ENCODE measurements at places on chromosomes 6 and 20.
A peak's percentile ranks its signal among the peaks of the same experiment; 100 is the strongest.

- DNase-seq: no peak
These were observed 133.6 kb downstream of the SYNE1 start for GRCh38 chr6:152503546-152503945.

- no peak for DNase-seq
These were observed 14.5 kb downstream of the SLC12A5 start for GRCh38 chr20:46043556-46043955.

GRCh38 chr20:57066126-57066900 lies 200.1 kb downstream of the BMP7 start:
- DNase-seq: no peak

- DNase-seq: no peak
These were observed 62.9 kb downstream of the CDH26 start for GRCh38 chr20:60021104-60021503.

- no peak for DNase-seq
These were observed 210.1 kb upstream of the CNR1 start for GRCh38 chr6:88376197-88376596.

DNA sequence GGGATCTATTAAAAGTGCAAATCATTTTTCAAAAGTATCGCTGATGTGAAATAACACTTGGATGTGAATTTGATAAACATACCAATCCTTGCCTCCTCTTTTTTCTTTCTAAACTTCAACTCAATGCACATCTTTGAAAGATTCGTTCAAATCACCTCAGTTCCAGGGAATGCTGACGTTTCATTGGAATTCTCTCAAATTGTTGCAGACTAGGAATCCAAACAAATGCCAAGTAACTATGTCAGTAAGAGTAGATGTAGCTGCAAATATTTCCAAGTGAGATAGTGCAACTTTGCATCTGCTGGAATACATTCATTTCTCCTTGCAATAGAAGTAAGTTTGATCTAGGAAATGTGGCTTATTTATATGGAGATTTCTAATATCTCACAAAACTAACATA lies 220.7 kb downstream of the FUT9 start:
- no peak for DNase-seq

GRCh38 chr6:144886682-144887081 lies 601.5 kb downstream of the UTRN start:
- DNase-seq: no peak

GRCh38 chr20:24507182-24507853 lies 37.9 kb downstream of the SYNDIG1 start:
- DNase-seq: no peak

GRCh38 chr6:144349690-144350527 lies 64.8 kb downstream of the UTRN start:
- DNase-seq: no peak

- DNase-seq: no peak
These were observed 81.6 kb upstream of the SNX9 start for GRCh38 chr6:157741321-157741947.

DNA sequence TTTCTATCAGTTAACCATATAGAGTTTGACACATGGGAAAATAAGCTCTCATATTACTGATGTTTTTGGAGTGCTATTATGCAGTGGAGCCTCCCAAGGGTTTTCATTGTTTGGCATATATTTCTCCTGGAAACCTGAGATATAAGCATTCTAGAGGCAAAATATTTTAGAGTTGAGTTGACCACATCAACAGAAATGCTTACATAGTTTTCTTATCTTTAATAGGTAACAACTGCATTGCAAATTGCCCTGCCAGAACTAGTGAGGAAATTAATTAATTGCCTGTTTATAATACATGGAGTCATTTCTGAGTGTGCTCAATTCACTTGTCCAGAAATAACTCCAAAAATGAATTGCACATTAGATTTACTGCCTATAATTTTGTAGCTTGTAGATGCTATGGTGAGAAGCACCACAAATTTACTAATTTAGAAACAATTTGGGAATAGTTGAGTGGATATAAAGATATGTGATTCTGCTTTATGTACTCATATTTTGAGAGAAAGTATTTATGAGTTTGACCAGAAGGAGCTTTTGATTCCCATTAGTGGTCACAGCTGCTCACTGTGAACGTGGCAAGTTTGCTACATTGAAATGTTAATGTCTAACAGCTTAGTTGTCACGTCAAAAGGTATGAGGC lies 288.7 kb downstream of the CD109 start:
- DNase-seq: no peak

- no peak for DNase-seq
These were observed 109.5 kb upstream of the HSF2 start for GRCh38 chr6:122289762-122290539.

GRCh38 chr6:31396422-31397152 lies 6.8 kb upstream of the MICA start:
- DNase-seq: peak; percentile 51

DNA sequence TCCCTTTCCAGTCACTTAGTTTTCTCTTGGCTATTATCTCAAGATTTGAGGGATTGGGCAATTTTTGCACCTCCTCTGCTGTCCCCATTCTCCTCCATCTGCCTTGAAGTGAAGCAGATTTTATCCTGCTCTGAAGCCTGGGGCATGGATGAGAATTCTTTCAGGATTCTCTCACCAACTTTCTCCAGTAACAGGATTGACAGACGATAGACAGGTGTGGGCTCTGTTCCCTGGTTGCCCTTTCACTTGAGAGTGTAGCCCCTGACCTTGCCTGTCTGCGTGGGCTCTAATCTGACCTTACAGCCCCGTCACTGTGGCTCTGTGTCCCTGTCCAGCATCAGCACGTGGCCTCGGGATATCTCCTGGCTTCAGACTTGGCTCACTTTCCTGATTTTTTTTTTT lies 27.1 kb downstream of the CDYL start:
- no peak for DNase-seq

- no peak for DNase-seq
These were observed 407.3 kb upstream of the FLRT3 start for GRCh38 chr20:14744723-14745122.

DNA sequence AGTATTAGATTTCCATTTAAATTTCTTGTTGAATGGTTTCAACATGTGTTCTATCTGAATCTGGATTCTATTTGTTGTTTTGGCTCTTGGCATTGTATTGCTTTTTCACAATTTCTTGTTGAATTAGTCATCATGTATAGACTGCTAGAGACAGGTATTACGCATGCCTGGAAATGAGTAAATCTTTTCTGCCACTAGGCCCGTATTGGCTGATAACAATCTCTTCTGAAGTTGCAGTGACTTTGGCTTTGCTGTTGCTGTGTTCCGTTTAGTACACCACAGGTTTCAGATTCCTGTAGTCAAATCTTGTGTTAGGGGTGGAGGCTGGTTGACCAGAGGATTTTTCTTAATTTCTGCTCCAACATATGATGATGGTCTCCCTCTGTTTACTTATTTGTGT lies 1339.4 kb downstream of the GRIK2 start:
- DNase-seq: no peak

GRCh38 chr6:24228681-24229255 lies 102.8 kb downstream of the NRSN1 start:
- no peak for DNase-seq

DNA sequence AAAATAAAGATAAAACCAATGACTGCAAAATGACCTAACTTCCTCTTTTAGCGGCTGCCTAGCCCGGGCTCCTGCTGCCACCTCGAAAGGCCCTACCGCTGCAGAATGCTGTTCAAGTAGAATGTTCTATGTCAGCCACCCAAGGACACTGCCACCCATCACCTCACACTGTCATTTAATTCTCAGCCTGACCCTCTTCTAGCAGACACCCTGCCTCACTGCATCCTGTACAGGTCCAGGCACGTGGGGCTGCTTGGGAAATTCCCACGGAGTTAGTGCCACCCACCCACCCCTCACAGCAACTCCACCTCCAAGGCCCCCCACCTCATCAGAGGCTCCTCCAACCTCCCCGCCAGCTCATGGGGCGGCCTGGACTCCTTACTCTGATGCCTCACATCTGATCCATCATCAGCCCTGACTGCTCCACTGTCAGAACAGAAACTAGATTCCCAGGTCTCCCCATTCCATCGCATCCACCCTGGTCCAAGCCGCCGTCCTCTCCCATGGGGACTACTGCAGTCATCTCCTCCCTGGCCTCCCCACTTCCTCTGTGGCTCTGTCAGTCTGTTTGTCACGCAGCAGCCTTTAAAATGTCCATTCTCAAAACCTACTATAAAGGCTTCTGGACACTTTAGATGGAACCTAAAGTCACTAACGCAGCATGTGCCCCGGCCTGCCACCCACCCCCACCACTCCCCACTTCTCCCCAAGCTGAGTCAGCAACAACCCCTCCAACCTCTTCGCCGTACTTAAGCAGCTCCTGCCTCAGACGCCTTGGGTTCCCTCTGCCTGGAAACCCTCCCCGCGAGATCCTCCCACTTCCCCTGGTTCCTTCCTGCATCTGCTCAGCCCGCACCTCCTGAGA lies 17.0 kb downstream of the NFATC2 start:
- peak; percentile 32 for DNase-seq

DNA sequence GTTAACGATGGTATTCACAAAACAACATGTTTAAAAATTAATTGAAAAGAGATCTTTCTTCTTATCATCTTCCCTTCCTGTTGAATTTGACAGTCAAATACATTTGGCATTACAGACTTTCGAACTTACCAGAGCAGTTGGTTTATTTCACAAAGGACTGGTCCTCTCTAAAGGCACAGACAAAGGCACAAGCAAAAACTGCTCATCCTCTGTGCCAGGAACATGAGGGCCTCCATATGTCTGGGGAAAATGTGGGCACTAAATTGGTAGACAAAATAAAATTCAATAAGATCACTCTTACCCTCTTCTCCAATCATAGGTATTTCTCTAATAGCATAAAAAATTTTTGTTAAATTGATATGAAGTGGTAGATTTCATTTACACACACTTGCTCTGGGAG lies 40.4 kb downstream of the SYNE1 start:
- DNase-seq: no peak

GRCh38 chr6:166553563-166554271 lies 32.8 kb downstream of the RAMACL start:
- no peak for DNase-seq

DNA sequence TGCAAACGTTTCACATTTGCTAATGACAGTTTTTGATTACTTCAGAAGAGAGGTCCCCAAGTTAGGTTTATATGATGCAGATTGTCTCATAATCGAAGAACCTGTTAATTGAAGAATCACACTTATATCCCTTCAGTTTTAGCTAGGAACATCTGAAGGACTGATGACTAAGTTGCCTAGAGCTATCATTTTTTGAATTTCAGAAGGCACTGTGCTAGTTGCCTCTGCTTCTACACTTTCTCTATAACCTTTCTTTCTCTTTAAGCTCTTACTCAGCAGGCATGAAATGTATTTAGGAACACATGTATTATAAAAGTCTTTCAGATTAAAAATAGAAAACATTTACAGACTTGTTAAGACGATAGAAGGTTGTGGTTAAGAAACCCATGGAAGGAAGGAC lies 14.4 kb upstream of the GJE1 start:
- no peak for DNase-seq

GRCh38 chr6:44705596-44705995 lies 318.1 kb downstream of the CDC5L start:
- no peak for DNase-seq

DNA sequence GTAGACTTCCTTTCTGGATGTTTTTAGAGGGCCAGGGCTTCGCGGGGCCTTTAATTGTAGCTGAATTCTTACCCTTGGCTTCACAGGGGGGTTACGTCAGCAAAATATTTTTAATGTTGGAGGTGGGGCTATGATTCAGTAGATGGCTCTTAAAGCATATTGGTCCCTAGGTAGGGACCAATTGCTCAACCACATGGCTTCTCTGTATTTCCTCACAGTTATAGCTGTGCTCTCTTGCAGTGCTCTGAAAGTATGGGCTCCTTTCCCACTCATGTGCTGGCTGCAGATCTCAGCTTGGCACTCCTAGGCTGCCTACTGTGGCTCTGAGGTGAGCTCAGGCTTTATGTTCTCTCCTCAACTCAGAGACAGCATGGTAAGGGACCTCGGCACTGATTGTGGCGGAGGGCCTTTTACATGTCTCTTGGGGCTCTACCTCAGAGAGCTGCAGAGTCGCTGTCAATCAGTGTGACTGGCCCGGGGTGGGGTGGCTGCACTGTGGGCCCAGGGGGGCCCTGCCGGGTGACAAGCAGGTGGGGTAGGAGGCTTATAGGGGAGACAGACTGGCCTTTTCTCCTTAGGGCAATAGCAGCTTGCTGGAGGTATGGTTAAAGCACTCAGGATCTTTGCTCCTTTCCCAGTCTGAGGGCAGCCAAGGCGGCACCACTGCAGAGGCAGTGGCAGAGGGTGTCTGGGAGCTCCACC lies 318.0 kb downstream of the DOK5 start:
- no peak for DNase-seq

DNA sequence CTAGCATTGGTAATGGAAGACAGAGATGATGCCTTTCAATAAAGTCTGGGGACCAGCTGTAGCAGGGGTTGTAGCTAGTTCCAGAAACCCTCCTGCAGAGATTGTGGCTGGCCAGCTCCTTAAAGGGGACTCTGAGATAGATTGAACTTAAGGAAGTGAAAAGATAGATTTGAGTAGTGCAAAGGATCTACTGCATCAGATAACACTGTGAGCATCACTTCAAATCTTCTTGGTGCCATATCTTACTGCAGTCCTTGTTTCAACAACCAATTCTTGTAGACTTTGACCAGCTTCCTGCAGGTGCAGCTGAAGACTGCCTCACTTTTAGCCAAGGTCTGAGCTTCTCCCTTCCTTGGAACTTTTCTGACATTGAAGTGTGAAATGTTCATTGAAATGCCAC lies 14.8 kb upstream of the CEP162 start:
- DNase-seq: no peak

DNA sequence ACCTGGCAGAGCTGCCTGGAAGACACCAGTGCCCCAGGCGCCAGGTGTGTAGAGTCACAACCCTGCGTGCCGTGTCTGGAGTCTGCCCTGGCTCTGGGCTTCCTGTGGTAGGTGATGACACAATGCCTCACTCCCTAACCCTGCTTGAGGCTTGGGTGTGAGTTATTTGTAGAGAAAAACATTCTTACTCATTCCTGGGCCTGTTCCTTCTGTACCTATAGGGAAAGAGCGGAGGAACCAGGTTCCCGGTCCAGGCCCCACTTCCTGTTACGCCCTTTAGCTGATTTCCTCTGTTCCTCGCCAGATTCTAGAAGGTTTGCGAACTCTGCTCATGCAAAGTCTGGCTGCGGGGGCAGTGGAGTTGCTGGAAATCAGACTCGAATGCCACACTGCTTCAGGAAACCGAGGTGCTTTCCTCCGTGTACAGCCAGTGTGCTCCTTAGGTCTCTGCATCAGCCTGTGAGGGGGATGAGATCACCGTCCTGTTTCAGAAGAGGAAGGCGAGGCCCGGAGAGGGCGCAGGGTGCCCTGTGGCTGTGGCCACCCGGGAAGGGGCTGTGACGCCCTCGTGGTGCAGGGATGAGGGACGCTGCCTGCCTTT lies 67.1 kb upstream of the DUSP22 start:
- no peak for DNase-seq

GRCh38 chr6:8108031-8108660 lies 5.8 kb upstream of the EEF1E1 start:
- DNase-seq: no peak

GRCh38 chr20:1317545-1318255 lies 11.2 kb downstream of the SDCBP2 start:
- DNase-seq: no peak

DNA sequence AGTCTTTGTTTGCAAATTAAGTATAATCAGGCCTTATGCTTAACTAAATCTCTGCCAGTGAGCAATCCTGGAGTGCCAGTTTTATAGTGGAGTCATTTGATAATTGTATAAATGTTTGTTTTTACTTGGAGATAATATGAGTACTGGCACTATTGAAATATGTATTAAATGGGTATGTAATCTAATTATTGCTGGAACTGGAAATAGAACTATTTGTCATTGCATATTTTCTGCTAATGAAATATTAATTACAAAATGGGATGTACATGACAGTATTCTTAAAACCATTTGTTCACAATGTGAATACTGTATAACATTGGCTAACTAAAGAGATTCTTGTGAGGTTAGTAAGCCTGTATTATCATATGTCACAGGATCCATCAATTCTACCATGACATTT lies 20.5 kb upstream of the LMBRD1 start:
- no peak for DNase-seq

All from DMS79 (cell line).